ENCODE measurements at places on chromosomes 3 and 15. TPM values are rescaled to one million over a fixed set of nuclear protein-coding genes. Genes with fewer than 3 reads are reported as not detected.

Gene EXOSC7
- 42.7 TPM for total RNA-seq

GRCh38 chr3:61877359-61878138, 316.2 kb downstream of the PTPRG start:
- no peak for DNase-seq
- H3K27me3 ChIP-seq = peaks cover 8% of the 10 kb centered on the region
- no peak overlapping the region for H3K27ac ChIP-seq
- H3K4me1 ChIP-seq = no peaks in the 10 kb centered on the region

Gene P2RY14
- total RNA-seq = 0.16 TPM

DNA sequence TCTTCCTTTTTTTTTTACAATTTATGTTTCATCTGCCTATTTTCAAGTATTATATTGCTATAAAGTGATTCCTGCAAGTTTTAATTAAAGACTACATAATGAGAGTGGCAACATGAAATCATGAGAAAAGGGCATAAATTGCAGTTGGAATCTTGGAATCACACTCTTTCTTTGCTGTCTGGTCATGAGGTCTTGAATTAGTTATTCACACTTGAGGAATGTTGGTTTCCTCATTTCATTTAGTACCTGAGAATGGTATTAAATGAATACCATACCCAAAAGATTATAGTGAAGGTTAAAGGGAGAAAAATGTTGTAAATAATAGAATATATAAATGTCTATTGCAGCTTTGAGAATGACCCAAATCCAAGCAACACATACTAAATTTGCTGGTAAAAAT, 25.8 kb upstream of the CNTN3 start:
- no peak overlapping the region for H3K27ac ChIP-seq
- H3K4me1 ChIP-seq = no peaks in the 10 kb centered on the region
- no peak for DNase-seq
- no peak overlapping the region for H3K4me3 ChIP-seq
- H3K36me3 ChIP-seq = no peaks in the 10 kb centered on the region

GRCh38 chr15:46278062-46278461, 643.2 kb downstream of the SQOR start:
- H3K27ac ChIP-seq = no peak overlapping the region
- H3K36me3 ChIP-seq = no peaks in the 10 kb centered on the region
- H3K4me3 ChIP-seq = no peak overlapping the region
- no peaks in the 10 kb centered on the region for H3K4me1 ChIP-seq
- DNase-seq = no peak

DNA sequence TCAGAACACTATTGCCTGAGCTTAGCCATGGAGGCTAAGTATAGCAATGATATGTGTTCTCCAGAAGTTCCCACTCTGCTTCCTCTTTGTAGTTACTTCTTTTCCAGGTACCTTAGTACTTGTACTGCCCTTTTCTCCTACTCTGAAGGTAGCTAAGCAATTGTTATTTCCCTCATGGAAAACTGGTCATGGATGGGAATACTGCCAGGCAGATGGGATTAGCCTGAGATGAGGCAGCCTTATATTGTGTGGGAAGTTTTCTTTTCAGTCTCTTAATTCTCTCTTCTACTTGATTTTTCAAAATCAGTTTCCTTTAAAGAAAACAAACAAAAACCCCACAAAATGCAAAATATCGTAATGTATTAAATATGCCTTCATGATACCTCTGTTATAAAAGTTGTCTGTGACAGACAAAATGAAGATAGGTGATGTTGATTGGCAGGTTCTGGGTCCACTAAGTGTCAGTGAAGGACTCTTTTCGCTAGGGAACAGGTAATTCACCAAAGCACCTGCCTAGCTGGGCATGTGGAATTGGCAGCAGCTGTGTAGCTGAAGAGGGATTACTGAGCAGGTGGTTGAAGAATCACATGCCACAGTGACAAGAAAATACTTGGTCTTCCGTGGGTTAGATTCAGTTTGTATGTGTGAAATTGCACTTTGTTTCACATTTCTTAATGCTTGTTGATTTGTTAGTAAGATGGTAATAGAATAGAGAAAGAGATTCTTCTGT, 4.1 kb downstream of the ZNF609 start:
- peak overlapping the region; percentile 49 for H3K27ac ChIP-seq
- no peak overlapping the region for H3K4me3 ChIP-seq
- no peaks in the 10 kb centered on the region for H3K27me3 ChIP-seq
- H3K4me1 ChIP-seq = peaks cover 77% of the 10 kb centered on the region

Gene RETNLB
- total RNA-seq = not detected

Gene CDHR4
- total RNA-seq = not detected

GRCh38 chr3:189513281-189514117, 117.7 kb upstream of the TP63 start:
- no peak for DNase-seq
- H3K36me3 ChIP-seq = peaks cover 2% of the 10 kb centered on the region
- no peak overlapping the region for H3K27ac ChIP-seq
- H3K4me3 ChIP-seq = no peak overlapping the region
- H3K4me1 ChIP-seq = peaks cover 11% of the 10 kb centered on the region

DNA sequence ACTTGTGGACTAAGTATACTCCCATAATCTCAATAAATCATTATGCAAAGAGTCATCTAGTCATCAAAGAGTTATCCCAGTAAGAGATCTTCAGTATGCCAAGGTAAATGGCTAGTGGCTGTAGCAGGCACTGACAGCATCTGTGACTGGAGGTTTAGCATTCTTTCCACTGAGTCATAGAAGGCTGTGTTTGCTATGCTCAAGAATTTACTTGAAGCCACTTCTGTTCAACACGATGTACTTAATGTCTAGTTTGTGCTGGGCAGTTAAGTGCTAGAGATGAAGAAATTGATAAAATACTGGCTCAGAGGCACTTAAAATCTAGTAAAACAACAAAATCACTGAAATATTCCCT, 13.0 kb downstream of the ZBED2 start:
- H3K4me1 ChIP-seq = peaks cover 83% of the 10 kb centered on the region
- peak; percentile 39 for DNase-seq
- H3K4me3 ChIP-seq = no peak overlapping the region
- no peaks in the 10 kb centered on the region for H3K27me3 ChIP-seq
- H3K36me3 ChIP-seq = peaks cover 83% of the 10 kb centered on the region
- peak overlapping the region; percentile 86 for H3K27ac ChIP-seq

Gene SMAD6
- 0.19 TPM for total RNA-seq

GRCh38 chr15:32794973-32795372, 77.2 kb downstream of the GREM1 start:
- no peak overlapping the region for H3K27ac ChIP-seq
- H3K36me3 ChIP-seq = no peaks in the 10 kb centered on the region
- H3K4me1 ChIP-seq = no peaks in the 10 kb centered on the region
- peaks cover 2% of the 10 kb centered on the region for H3K27me3 ChIP-seq

Gene CD96
- total RNA-seq = 40.8 TPM

DNA sequence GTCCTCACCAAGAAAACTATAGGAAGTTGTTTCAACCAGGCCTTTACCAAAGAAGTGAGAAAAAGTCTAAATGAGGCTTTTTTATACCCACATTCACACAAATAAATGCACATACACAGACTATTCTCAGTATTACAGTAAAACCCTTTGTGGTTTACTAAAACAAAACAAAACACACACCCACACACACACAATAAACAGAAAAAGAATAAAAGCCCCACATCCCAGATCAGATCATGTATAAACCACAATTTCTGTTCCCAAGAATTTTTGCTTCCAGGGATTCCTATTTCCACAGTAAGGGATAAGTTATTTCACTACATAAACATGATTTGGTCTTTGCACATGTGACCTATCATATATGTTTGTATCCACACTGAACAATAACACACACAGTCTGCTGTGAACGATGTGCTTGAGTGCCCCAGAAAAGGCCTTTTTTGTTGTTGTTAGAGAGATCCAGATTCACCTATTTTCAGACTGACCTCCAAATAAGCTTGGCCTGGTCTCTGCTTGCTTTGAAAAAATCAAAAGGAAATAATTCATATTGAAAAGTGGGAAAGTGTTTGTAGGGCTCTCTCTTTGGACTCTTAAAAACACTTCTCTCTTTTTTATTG, 283.4 kb upstream of the ATP11B start:
- no peaks in the 10 kb centered on the region for H3K36me3 ChIP-seq
- H3K4me1 ChIP-seq = no peaks in the 10 kb centered on the region
- no peak overlapping the region for H3K27ac ChIP-seq

GRCh38 chr3:174959556-174960065, 100.5 kb downstream of the NAALADL2 start:
- H3K27ac ChIP-seq = no peak overlapping the region
- no peaks in the 10 kb centered on the region for H3K36me3 ChIP-seq
- DNase-seq = no peak
- H3K4me1 ChIP-seq = no peaks in the 10 kb centered on the region
- no peak overlapping the region for H3K4me3 ChIP-seq
- no peaks in the 10 kb centered on the region for H3K27me3 ChIP-seq

- no peaks in the 10 kb centered on the region for H3K36me3 ChIP-seq
- H3K27ac ChIP-seq = no peak overlapping the region
- peaks cover 7% of the 10 kb centered on the region for H3K27me3 ChIP-seq
- H3K4me1 ChIP-seq = no peaks in the 10 kb centered on the region
- H3K4me3 ChIP-seq = no peak overlapping the region
Measured at GRCh38 chr3:160114355-160114995, 110.7 kb upstream of the C3orf80 start.

Gene CHST13
- not detected for total RNA-seq

Gene CASR
- total RNA-seq = 0.05 TPM

DNA sequence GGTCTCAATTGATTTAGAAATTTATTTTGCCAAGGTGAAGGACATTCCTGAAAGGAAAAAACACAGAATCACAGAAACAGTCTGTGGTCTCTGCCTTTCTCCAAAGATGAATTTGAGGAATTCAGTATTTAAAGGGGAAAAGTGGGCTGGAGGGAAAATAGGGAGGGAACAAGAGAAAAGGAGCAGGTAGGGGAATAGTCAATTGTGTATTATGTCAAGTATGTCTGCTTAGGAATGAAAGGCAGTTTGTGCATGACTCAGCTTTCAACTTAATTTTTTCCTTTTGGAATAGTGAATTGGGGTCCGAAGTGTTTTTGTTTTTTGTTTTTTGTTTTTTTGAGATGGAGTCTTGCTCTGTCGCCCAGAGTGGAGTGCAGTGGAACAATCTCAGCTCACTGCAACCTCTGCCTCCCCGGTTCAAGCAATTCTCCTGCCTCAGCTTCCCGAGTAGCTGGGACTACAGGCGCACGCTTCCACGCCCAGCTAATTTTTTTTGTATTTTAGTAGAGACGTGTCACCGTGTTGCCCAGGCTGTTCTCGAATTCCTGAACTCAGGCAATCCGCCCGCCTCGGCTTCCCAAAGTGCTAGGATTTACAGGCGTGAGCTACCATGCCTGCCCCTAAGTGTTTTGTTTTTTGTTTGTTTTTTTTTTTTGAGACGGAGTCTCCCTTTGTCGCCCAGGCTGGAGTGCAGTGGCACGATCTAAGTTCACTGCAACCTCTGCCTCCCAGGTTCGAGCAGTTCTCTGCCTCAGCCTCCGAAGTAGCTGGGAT, 74.1 kb upstream of the MAP4 start:
- H3K4me1 ChIP-seq = peaks cover 19% of the 10 kb centered on the region
- H3K27ac ChIP-seq = peak overlapping the region; percentile 37
- H3K36me3 ChIP-seq = peaks cover 2% of the 10 kb centered on the region
- no peak for DNase-seq

Gene GPR15
- 1.3 TPM for total RNA-seq
